ENCODE measurements at places on chromosomes 5 and 9. TPM values are rescaled to one million over a fixed set of nuclear protein-coding genes. Genes with fewer than 3 reads are reported as not detected.

The DNAI1 gene
- total RNA-seq, result not detected

DNA sequence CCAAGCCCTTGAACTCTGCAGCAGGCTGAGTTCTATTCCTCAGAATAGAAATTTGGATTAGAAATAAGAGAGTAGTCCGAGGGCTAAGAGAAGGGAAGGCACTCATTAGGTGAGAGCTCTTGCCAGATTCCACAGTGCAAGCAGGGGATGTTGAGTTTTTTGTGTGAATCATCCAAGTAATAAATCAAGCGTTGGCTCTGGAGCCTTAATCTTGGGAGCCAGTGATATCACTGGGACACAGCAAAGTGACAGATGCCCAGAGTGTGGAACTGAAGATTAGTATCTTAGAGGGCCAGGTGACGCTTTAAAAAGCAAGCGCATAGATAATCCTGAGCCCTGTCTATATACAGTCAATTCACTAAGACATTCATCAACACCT, 60.3 kb downstream of the FOXD1 start:
- no peak for DNase-seq

The CDK5RAP2 gene
- 27.1 TPM for total RNA-seq

The PCDHGC3 gene
- total RNA-seq, result 15.3 TPM

The IL5 gene
- total RNA-seq, result not detected

DNA sequence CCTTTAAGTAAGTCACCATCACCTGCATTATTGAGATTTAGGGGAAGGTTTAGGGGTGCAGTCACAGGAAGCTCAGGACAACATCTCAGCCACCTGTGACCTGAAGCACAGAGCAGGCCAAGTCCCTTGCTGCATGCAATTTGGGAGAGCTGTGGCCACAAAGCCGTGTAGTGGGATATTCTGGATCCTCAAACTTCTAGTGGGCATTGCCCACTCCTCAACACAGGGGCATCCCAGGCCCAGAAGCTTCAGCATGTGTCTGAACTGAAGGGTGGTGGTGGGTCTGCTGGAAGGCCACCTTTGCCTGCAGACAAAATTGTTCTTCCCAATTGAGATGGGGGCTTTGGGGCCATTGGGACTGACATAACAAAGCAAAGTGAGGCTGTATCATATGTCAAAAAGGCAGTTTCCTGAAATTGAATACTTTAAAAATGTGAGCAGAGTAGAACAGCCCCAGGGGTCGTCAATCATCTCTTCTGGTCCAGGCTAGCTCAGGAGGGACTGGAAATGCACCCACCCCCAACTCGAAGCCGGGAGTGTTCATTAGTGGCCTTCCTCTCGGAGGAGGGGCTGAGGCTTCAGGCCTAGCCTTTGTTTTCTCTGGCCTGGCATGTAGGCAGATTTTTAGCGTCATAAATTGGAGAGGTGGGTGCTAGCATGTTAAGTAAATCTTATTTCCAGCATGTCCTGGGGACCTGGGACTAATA, 2.8 kb upstream of the GADD45G start:
- no peak for DNase-seq

DNA sequence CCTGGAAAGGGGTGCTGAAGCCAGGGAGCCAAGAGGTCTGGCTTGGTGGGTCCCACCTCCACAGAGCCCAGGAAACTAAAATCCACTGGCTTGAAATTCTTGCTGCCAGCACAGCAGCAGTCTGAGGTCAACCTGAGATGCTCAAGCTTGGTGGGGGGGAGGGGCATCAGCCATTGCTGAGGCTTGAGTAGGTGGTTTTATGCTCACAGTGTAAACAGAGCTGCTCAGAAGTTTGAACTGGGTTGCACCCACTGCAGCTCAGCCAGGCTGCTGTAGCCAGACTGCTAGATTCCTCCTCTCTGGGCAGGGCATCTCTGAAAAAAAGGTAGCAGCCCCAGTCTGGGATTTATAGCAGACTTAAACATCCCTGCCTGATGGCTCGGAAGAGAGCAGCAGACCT, 55.5 kb upstream of the FBXL17 start:
- no peak for DNase-seq

The IFNA8 gene
- total RNA-seq, result not detected

GRCh38 chr5:57175551-57176309, 1.9 kb downstream of the GPBP1 start:
- DNase-seq, result no peak

The TCOF1 gene
- 14.6 TPM for total RNA-seq

DNA sequence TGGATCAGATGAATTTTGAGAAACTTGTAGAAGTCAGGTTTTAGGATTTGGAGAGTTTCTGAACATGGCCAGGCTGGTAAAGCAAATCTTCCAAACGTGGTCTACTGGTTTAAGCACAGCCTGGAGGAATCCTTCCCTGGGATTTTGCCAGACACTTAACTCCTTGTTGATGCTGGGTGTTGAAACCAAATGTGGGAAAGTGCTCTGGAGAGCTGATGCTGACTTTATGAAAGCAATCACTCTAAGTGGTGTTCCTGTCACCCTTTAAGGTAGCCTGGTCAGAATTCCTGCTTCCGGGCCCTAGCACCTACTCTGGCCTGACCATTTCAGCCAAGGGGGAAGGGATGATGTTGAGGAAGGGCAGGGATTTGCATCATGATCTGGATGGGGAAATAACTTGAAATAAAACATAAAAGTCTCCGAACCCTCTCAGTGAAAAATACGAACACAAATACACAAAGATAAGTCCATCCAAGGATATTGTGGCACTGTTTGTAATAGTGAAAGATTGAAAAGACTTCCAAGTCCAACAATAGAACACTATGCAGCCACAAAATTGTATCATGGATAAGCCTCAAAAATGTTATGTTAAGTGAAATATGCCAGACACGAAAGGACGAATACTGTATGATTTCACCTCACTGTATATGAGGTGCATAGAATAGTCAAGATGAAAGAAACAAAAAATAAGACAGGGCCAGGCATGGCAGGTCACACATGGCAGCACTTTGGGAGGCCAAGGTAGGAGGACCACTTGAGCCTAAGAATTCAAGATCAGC, 57.7 kb downstream of the PDE6A start:
- DNase-seq, result no peak

GRCh38 chr9:80644044-80644443, 1045.3 kb downstream of the TLE1 start:
- no peak for DNase-seq

DNA sequence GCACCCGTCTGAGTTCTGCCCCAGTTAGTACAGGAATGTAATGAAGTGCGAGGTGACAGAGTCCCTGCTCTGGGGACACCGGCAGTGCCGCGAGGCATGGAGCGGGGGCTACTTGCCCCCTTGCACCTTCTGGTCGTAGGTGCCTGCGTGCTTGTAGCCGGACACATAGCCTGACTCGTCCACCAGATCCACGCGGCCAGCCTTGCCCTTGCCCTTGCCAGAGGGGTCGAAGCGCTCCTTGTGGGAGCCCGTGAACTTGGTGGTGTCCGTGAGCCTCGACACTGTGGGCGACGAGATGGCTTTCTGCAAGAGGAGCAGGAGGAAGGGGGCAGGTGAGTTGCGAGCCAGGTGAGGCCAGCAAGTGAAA, 28.2 kb downstream of the TPPP start:
- DNase-seq, result no peak

DNA sequence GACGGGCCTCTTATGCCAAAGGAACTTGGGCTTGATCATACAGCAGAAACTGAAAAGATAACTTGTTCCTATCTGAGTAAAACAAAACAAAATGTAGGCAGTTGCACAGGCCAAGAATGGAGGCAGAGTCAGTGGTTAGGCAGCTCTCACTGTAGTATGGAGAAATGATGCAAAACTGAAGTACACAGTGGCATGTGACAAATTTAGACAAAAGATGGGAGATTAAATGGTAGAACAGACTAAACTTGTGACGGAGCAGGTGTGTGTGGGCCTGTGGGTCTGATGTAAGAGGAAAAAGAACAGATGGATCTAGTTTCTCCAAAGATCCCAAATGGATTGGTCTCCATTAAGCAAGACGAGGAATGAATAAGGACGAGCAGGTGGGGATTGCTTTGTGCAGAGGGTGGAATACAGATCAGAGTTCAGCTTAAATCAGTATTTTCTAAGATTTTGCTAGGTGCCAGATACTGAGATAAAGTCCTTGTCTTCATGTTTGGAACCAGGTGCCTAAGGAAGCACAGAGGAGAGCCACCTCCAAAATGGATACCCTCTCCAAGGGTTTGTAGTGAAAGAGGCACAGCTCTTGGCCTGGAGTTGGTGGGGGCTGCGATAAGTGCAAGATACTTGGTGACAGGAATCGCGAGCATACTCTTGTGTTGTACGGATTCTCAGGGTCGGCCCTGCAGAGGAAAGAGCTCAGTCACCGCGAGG, 722 bp upstream of the DCP2 start:
- no peak for DNase-seq

DNA sequence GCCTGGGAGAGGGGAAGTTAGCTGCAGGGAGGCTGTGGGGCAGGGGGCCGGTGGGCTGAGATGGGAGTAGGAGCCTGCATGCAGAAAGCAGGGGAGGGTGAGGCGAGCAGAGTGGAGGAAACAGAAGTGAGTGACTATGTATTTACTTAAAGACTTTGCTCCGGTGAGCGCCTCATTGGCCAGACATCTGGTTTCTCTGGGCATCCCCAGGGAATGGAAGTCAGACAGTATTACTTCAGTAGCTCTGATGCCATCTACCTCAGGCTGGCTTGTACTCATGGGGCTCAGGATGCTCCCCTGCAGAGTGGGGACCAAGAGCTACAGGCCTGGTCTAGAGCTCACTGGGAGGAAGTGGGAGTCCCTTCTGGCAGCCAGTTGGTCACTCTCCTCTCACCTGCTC, 78.2 kb upstream of the ARAP3 start:
- no peak for DNase-seq

DNA sequence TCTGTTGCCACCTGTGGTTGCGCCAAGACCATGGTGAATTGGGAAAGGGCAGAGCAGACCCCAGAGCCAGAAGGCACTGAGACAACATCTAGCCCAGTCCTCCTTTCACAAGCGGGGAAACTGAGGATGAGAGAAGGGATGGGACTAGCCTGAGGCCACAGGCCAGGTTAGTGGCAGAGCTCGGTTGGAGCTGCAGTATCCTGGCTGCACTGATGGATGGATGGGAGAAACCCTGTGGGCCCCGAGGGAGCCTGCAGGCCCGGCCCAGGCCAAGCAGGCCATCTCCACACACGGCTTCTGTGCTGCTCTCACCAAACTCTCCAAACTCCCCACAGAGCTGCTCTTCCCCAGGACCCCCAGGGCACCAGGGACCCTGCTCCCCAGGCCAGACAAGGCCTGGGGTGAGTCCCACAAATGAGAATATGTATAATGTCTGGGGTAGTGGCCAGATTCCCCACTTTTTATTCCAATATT, 60.2 kb downstream of the TSTD2 start:
- DNase-seq, result no peak

GRCh38 chr5:108001222-108001621, 330.5 kb upstream of the EFNA5 start:
- no peak for DNase-seq

The SPINK13 gene
- total RNA-seq, result not detected

GRCh38 chr5:133924221-133924920, 44.1 kb downstream of the C5orf15 start:
- DNase-seq, result no peak

The NADK2 gene
- total RNA-seq, result 26.1 TPM

The SH3RF2 gene
- total RNA-seq, result 62.9 TPM

- peak; percentile 51 for DNase-seq
These were observed 17.7 kb downstream of the NINJ1 start for GRCh38 chr9:93116072-93116961.

DNA sequence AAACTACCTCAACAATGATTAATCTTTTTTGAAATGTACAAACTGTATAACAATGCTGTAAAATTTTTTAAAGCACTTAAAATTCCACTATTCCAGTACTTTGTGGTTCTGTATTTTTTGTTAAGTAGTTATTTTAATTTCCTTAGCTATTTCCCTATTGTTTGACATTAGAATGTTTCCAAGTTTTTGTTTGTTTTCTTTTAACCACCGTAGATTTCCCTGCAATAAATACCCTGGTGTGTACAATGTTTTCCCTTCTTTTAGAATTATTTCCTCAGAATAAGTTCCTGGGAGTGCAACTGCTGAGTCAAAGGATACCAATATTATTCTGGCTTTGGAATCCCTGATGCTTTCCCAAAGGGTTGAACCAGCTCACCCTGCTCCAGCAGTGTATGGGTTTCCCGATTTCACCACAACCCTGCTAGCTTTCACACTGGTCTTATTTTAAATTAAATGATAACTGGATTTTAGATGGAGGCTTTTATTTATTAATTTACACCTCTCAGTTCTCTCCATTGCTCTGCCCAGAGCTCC, 20.6 kb upstream of the ANGPTL2 start:
- no peak for DNase-seq

The CFAP77 gene
- not detected for total RNA-seq

- DNase-seq, result peak; percentile 10
These were observed 142.9 kb downstream of the SLCO4C1 start for GRCh38 chr5:102153003-102153759.

GRCh38 chr5:126107381-126107780, 315.8 kb upstream of the GRAMD2B start:
- DNase-seq, result no peak

The OBP2B gene
- total RNA-seq, result not detected

All from left colon (tissue), 2 donors.